ENCODE measurements at places on chromosomes 2 and 18. TPM values are rescaled to one million over a fixed set of nuclear protein-coding genes. Genes with fewer than 3 reads are reported as not detected.
A peak's percentile ranks its signal among the peaks of the same experiment; 100 is the strongest.

Gene TMEM18
- 31.2 TPM for total RNA-seq

DNA sequence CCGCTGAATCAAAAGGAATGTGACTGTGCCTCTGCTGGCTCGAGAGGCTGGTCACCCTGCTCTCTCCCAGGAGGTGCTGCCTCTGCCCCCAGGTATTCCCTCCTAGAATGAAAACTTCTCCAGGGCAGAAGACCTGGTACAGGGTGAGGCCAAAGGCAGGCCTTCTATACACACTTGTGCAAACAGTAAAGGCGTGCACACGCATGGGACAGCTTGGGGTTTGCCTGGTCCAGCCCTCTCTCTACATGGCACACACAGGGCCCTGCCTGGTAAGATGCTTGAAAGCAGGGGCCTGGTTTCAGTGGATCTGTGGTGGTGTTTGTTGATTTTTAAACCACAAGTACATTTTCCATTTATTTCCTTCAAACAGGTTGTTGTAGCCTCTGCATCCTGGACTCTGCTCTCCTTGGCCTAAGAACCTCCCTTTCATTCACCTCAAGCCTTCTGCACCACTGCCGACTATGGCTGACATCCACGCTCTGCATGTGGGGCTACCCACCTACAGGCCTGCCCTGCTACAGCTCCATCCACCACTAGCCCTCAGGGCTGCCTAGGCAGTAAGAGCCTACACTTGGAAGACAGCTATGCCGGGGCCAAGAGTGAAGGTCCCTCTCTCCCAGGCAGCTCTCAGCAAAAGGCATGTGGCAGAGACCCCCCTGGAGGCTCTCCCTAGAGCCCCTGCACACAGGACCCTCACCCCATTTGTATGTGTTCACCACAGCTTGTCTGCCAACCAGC lies 190.7 kb downstream of the ZBTB7C start:
- H3K27me3 ChIP-seq: no peaks in the 10 kb centered on the region
- no peak overlapping the region for H3K27ac ChIP-seq
- no peak overlapping the region for H3K4me3 ChIP-seq
- DNase-seq: no peak
- peaks cover 5% of the 10 kb centered on the region for H3K4me1 ChIP-seq
- no peaks in the 10 kb centered on the region for H3K36me3 ChIP-seq

DNA sequence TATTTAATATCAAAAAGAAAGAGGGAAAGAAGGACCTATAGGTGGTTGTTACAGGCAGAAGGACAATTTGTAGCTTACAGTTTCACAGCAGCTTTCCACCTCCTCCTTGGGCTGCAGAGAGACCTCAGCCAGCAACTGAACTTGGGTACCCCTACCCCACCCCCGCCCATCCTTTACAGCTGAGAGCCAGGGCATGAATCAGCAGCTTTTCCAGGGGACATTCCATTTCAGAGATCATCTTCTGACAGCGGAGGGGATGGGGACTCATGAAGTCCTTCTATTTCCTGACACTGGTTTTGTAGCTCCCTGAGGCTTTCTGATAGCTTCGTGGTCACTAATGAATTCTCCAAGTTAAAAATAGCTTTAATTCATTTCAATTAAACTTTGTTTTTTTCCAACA lies 96.4 kb downstream of the ITGB1BP1 start:
- H3K27me3 ChIP-seq: no peaks in the 10 kb centered on the region
- peak overlapping the region; percentile 18 for H3K27ac ChIP-seq
- H3K36me3 ChIP-seq: no peaks in the 10 kb centered on the region

Gene CENPA
- total RNA-seq: not detected

Gene SLC30A3
- total RNA-seq: 0.35 TPM

GRCh38 chr2:15191789-15192188 lies 369.3 kb downstream of the NBAS start:
- H3K4me1 ChIP-seq: no peaks in the 10 kb centered on the region
- H3K36me3 ChIP-seq: no peaks in the 10 kb centered on the region
- no peaks in the 10 kb centered on the region for H3K27me3 ChIP-seq
- H3K4me3 ChIP-seq: no peak overlapping the region
- no peak for DNase-seq

DNA sequence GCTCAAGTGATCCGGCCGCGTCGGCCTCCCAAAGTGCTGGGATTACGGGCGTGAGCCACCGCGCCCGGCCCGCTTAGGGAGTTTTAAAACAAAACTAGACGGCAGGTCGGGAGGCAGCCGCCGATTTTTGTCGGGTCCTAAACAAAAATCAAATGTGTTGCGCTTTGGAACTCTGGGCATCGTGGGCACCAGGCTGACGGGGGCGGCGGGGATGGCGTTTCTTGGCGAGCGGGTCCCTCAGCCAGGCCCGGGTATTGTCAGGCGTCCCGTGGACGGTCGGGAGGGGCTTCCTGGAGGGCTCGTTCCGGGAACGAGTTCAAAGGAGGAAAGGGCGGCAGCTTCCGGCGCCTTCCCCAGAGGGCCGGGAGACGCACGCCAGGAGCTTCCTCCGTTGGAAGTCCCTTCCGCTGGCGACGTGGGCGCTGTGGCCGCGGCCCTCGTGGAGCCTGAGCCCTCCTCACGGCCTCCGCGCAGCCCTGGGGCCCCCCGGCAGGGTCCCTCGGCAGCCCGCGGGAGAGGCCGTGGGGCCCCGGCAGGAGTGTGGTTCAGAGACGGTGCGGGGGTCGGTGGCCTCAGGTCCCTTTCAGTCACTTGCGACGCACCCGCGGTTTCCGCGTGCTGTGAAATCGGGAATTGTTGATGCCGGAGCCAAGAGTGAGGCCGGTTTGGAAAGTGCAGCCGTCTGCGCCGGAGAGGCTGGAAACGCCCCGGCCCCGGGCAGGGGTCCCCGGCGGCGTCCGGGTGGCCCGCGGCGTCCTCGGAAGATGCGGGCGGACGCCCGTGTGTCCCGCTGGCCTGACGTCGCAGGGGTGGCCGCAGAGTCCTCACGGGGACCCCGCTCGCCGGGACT lies 59.3 kb downstream of the EMILIN2 start:
- peak; percentile 78 for DNase-seq
- H3K4me3 ChIP-seq: peak overlapping the region; percentile 58
- peak overlapping the region; percentile 84 for H3K27ac ChIP-seq

DNA sequence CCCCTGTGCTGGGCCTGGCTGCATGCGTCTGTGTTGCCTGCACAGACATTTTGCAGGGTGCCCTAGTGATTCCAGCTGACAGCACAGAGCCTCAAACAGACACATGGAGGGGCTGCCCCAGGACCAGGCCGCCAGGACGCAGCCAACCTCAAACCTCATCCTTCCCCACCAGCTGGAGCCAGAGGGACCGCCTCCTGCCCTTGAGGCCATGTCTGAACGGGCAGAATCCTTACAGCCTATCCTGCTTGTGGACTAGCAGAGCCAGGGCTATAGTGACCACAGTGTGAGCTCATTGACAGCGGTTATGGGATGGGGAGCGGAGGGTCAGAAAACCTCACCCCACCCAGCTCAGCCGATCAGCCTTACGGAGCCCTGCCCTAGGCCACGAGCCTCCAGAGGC lies 22.4 kb downstream of the ODC1 start:
- H3K4me1 ChIP-seq: no peaks in the 10 kb centered on the region
- H3K4me3 ChIP-seq: no peak overlapping the region
- no peaks in the 10 kb centered on the region for H3K27me3 ChIP-seq

Gene PRKAG3
- not detected for total RNA-seq

DNA sequence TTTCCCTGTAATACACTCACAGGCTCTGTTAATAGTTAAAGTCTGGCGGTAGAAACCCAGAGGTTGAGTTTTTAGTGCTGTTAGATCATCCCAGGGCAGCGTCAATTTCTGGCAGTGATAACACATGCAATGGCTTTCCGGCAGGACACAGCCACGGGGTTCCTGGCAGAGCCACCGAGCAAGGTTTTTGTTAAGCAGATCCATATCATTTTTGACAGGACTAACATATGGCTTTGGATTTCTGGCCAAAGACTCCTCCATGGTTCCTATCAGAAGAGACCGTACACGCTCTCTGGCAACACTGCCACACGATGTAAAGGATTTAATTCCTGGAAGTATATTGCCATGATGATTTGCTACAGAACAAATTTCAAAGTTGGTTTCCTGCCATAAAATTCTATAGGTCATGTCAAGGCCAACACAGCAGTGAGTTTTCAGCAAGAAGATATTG lies 854.3 kb downstream of the LRRTM4 start:
- no peaks in the 10 kb centered on the region for H3K4me1 ChIP-seq
- H3K36me3 ChIP-seq: no peaks in the 10 kb centered on the region
- no peak overlapping the region for H3K4me3 ChIP-seq
- H3K27me3 ChIP-seq: no peaks in the 10 kb centered on the region
- no peak for DNase-seq
- H3K27ac ChIP-seq: no peak overlapping the region

Gene PROKR1
- not detected for total RNA-seq

DNA sequence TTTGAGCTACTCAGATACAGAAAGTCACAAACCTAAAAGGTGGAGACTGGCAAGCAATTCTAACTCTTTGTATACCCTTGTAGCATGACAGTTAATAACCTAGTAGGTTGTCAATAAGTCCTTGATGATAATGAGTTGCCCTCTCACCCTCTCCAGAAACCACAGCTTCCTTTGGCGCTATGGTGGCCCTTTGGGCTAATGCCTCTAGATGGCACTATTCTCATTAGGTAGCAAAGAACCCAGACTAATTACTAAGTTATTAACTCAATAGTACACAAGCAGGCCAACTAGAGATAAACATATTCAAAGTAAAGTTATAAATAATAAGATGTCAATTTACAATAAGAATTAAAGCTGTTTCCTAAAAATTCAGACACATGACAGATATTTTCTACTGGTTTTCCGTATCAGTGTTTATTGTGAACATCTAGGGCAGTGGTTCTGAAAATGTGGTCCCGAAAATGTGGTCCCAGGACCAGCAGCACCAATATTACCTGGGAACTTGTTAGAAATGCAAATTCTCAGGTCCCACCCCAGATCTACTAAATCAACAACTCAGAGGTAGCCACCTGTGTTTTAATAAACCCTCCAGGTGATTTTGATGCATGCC lies 41.1 kb downstream of the LDAH start:
- H3K4me1 ChIP-seq: no peaks in the 10 kb centered on the region
- no peaks in the 10 kb centered on the region for H3K36me3 ChIP-seq

Gene DLX2
- not detected for total RNA-seq

- no peaks in the 10 kb centered on the region for H3K36me3 ChIP-seq
- no peaks in the 10 kb centered on the region for H3K27me3 ChIP-seq
- H3K4me3 ChIP-seq: no peak overlapping the region
- no peak for DNase-seq
- no peaks in the 10 kb centered on the region for H3K4me1 ChIP-seq
Observed at GRCh38 chr2:190173392-190173791, 110.9 kb upstream of the MSTN start.

DNA sequence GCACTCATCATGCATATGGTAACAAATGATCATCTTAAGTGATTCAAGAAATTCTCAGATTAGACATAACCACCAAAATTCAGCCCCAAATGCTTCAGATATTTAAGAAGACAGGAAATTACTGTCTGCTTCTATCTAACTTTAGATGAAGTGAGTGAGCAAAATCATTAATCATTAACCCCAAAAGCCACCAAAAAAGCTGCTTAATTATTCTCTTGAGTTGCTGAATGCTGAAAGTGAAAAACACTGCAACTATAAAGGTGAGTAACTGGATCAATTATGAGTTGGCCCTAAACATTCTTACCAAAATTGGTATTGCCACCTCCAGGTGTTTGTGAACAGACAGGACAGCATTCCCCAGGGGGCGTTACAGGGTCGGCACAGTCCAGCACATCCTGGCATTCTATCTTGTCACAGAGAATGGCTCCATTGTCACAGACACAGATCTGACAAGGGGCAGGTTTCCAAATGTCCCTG lies 69.6 kb downstream of the COL5A2 start:
- no peaks in the 10 kb centered on the region for H3K27me3 ChIP-seq
- H3K4me3 ChIP-seq: no peak overlapping the region
- H3K4me1 ChIP-seq: no peaks in the 10 kb centered on the region
- DNase-seq: no peak
- H3K27ac ChIP-seq: no peak overlapping the region

- H3K27me3 ChIP-seq: no peaks in the 10 kb centered on the region
- no peaks in the 10 kb centered on the region for H3K36me3 ChIP-seq
- H3K27ac ChIP-seq: no peak overlapping the region
Observed at GRCh38 chr2:128444121-128444771, 125.6 kb upstream of the HS6ST1 start.

Gene SERPINB10
- not detected for total RNA-seq

GRCh38 chr2:125167152-125167551 lies 1142.1 kb downstream of the CNTNAP5 start:
- H3K4me1 ChIP-seq: no peaks in the 10 kb centered on the region
- no peak overlapping the region for H3K4me3 ChIP-seq
- H3K27me3 ChIP-seq: no peaks in the 10 kb centered on the region

DNA sequence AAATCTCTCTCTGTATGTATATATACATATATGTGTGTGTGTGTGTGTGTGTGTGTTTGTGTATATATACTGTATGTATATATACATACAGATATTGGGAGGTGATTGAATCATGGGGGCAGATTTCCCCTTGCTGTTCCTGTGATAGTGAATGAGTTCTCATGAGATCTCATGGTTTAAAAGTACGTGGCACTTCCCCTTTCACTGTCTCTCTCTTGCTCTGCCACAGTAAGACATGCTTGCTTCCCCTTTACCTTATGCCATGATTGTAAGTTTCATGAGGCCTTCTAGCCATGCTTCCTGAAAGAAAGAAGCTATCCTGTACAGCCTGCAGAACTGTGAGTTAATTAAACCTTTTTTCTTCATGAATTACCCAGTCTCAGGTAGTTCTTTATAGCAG lies 18.8 kb upstream of the CCDC195 start:
- no peak for DNase-seq
- no peak overlapping the region for H3K4me3 ChIP-seq
- no peaks in the 10 kb centered on the region for H3K4me1 ChIP-seq
- H3K27ac ChIP-seq: no peak overlapping the region
- H3K36me3 ChIP-seq: no peaks in the 10 kb centered on the region

- no peak overlapping the region for H3K4me3 ChIP-seq
- no peak for DNase-seq
- H3K36me3 ChIP-seq: no peaks in the 10 kb centered on the region
Observed at GRCh38 chr2:62215306-62216064, 19.6 kb downstream of the B3GNT2 start.

GRCh38 chr18:33854086-33854826 lies 276.2 kb downstream of the ASXL3 start:
- DNase-seq: no peak
- H3K4me1 ChIP-seq: no peaks in the 10 kb centered on the region
- no peaks in the 10 kb centered on the region for H3K27me3 ChIP-seq
- H3K36me3 ChIP-seq: no peaks in the 10 kb centered on the region
- no peak overlapping the region for H3K27ac ChIP-seq

DNA sequence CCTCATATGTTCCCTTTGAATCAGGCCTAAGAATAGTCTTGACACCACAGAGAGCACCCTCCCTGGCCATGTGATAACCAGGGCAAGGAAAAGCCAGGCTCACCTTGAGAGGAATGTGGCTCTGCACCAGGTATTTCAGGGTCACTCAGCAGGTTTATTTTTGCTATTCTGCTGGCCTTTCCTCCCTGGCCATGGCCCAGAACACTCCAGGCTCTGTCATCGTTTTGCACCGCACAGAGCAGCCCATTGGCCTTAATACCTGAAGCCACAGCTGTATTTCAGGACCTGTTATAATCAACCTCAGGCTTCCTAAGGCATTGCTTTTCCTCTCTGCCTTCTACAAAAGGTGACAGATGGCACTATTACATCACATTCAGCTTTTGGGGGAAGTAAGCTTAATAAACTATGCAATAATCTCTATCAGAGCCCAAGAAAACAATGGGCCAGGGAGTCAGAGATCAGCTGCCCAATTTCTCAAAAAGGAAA lies 668.3 kb downstream of the IRS1 start:
- H3K36me3 ChIP-seq: no peaks in the 10 kb centered on the region
- H3K27ac ChIP-seq: no peak overlapping the region
- H3K4me3 ChIP-seq: no peak overlapping the region
- H3K27me3 ChIP-seq: no peaks in the 10 kb centered on the region

GRCh38 chr2:149143734-149144133 lies 105.2 kb downstream of the LYPD6B start:
- H3K36me3 ChIP-seq: no peaks in the 10 kb centered on the region
- no peaks in the 10 kb centered on the region for H3K27me3 ChIP-seq
- no peaks in the 10 kb centered on the region for H3K4me1 ChIP-seq
- DNase-seq: no peak
